Foreskin fibroblast (primary cell): ENCODE measurements at places on chromosomes 16 and 17.

DNA sequence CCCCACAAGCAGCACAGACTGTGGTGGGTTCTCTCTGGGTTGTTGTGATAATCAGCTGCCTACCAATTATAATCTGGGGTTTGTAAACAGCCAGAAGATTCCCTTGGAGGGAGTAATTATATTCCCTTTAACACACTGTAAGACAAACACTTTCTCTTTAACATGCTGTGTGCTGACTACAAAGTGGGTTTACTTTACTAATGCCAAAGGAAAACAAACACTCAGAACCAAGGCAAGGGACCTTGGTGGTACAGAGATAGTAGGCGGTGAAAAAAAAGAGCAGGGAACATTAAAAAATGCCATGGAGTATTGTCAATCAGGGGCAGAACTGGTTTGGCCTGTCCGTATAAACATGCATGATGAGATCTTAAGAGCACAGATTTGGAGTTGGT is 3.0 kb upstream of the VAT1L start:
- no peak for DNase-seq

- DNase-seq = no peak
Measured at GRCh38 chr17:72361892-72362291, 241.1 kb downstream of the SOX9 start.

DNA sequence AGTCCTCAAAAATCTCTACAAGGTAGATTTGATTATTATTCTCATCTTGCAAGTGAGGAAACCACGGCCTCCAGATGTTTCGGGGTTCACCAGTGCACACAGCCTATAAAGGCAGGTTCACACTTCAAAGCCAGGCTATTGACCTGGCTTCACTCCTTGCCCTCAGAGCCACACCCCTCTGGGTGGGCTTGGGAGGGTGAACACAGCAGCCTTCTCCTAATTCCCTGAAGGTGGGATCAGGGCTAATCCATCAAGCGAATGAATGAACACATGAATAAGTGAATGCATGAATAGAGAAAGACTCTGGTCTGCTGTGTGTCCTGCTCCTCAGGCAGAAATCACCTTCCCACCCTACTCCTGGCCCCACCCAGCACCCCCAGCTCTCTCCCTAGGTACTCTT is 139.0 kb downstream of the CYLD start:
- DNase-seq = no peak

GRCh38 chr17:2705263-2705662 is 6.3 kb downstream of the CLUH start:
- DNase-seq = peak; percentile 67

DNA sequence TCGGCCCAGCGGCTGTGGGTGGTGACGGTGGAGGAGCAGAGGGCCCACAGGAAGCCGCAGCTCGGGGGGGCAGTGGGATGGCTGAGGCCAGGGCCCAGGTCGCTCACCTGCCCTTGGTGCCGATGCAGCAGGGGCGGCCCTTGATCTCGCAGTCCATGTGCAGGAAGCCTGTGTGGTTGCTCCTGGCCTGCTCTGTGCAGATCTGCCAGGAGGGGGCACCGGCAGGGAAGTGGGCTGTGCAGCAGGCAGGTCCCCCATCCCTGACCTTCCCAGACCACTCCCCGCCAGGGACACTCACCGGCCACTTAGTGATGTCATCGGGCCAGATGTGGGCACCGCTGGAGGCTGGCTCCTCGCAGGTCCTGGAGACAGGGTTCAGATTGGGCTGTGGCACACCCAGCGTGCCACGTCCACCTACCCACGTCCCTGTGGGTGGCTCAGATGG is 6.2 kb downstream of the AANAT start:
- no peak for DNase-seq
